ENCODE measurements at places on chromosomes 3 and 15.

DNA sequence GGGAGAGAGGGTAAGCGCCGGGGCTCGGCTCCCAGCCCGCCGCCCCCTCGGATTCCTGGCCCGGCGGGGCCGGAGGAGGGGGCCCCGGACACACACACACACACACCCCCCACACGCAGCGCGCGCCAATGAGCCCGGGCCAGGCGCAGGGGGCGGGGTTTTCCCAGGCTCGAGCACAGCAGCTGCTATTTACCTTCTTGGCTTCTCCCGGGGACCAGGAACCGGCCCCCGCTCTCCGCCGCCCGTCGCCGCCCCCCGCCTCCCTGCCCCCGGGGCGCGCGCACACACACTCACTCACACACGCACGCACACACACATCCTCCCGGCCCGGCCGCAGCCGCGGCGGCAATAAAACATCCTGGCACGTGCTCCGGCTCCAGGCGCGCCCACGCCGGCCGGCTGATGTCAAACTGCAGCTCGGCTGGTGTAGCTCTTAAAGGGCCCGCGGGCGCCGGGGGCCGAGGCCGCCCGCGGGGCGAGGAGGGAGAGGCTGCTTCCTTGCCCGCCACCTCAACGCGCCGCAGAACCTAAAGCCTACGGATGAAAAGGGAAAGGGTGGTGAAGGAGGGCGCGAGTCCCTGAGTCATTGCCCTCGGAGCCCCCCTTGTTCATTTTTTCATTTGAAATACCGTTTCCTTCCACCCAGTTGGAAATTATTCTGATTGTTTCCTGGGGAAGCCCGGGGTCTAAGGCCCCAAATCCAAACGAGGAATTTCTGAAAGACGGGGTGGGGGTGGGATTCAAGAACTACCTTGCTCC, 1.0 kb upstream of the HES1 start:
- peak; percentile 89 for DNase-seq

DNA sequence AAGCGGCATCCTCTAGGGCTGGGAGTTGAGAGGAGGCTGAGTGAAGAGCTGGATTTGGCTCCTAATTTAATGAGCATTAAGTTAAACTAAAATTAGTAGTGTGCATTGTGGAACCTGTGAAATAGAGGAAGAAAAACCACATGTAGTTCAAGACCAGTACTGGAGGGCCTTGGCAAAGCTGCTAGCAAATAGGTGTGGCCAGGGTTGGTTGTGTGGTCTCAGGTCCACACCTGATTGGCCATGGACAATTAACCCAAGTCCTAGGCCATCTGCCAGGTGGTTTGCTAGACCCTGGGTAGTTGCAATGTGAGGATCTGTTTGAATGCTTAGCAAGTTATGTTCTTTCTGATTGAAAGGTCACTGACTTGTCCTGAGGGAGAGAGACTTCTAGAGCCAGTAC, 275.5 kb downstream of the PDCD6IP start:
- no peak for DNase-seq

- DNase-seq, result no peak
These were observed 465.6 kb upstream of the ZNF385D start for GRCh38 chr3:22216601-22217000.

DNA sequence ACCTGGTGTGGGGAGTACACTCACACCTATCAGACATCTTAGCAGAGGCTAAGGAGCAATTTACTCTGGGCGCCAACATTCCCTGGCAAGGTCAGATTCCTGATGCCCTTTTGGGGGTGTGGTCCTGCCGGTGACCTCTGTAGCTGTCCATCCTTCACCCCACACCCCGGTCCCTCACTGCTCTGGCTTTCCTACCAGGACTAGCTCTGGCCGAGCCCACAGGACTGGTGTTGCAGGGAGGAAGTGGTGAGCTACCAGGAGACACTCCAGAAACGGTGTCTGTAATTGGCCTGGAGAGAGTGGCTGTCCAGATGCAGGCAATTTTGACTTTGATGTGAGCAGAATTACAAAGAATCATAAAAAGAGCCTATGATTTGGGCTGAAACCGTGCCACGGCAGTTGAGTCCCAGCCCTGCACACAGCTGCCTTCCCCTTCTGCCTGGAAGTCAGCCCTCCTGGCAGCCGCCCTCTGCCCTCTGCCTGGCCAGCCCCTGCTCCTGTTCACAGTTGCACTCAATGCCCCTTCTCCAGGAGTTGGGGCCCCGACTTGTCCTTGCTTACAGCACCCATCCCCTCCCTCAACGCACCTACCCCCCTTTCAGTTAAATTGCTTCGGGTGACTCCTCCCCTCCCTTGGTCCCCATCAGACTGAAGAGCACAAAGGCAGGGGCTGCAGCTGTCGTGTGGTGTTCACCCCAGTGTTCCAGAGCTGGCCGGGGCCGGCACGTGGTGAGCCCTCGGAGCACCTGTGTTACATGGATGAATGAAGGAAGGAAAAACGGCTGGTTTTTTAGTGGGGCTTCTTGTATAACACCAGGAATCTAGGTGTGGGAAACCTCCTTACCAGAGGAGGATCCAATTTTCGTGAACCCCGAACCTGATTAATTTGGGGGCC, 80.2 kb upstream of the TPM1 start:
- DNase-seq, result peak; percentile 39

DNA sequence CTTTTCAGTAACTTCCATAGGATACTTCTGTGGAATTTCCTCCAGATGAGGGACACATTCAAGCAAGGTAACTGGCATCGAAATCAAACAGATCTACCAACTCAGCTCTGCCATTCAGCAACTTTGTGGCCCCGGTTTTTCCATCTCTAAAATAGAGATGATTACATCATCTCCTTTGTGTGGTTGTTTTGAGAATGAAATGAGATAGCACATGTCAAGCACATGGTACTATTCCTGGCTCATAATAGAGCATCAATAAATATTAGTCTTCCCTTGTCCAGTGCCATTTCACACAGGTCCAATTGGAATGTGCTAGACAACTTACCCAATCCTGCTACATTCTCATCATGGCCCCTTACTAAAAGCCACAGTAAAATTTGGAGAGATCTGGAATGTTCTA, 24.2 kb upstream of the TM4SF4 start:
- no peak for DNase-seq

DNA sequence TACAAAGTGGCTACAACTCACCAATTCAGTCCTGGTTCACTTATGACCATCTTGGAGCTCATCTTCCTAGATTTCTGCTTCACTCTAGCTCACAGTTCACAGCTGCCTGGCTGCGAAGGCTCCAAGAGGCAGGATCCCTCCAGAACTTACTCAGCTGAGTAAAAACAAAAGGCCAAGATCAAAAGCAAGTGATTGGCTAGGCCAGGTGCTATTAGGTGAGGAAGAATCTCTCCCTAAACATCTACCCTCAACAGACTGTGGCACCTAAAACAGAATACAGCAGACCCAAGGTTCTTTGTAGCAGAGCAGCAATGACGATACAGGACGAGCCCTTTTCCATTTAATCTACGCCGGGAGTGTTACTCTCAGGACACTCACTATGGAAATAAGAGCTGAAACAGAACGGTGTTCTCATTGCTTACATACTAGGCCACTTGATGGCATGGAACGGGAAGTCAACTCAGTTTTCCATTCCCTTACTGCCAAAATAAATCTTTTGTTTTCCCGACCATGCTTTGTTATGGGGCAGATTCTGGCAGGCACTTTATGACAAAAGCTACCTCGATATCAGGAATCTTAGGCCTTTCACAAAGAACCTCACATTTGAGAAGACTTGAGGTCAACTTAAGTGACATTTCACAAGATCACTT, 901 bp downstream of the ICE2 start:
- DNase-seq, result peak; percentile 20

DNA sequence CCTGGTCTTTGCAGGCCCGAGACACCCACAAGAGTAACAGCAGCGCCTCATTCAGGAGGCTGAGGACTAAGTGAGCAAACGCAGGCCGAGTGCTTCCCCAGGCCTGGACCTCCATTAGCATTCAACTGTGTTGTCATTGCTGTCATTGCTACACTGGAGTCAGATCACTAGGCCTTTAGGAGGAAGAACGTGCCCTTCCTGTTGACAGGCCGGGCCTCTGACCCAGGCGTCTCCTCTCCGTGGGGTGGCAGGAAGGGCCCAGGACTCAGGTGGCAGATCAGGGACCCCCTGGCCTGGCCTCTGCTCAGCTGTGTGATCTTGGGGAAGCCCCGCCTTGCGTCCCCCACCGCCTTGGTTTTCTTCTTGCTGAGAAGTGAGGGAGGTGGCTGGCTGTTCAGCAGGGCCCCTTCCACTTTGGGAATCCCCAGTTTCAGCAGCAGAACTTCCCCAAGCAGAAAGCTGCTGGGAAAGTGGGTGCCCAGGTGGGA, 19.1 kb downstream of the ZDHHC19 start:
- no peak for DNase-seq

GRCh38 chr3:189684317-189684716, 53.1 kb downstream of the TP63 start:
- DNase-seq, result no peak

GRCh38 chr3:138241061-138241460, 54.0 kb downstream of the ARMC8 start:
- DNase-seq, result no peak

DNA sequence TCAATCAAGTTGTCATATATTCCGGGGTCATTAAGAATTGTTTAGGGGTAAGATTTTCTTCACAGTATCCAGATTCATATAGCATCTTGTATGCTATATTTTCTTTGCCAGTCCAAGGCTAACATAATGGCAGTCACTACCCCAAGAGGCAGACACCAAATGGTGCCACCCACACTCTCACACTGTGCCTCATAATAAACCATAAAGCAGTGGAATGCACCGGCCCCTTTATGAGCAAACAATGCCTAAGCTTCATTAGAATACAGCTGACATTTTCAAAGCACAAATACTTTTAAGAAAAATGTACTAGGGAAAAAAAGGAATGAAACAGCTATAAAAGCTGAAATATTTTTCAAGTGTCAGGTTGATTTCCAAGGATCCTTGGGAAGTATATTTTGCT, 121.6 kb downstream of the TFDP2 start:
- DNase-seq, result peak; percentile 17

DNA sequence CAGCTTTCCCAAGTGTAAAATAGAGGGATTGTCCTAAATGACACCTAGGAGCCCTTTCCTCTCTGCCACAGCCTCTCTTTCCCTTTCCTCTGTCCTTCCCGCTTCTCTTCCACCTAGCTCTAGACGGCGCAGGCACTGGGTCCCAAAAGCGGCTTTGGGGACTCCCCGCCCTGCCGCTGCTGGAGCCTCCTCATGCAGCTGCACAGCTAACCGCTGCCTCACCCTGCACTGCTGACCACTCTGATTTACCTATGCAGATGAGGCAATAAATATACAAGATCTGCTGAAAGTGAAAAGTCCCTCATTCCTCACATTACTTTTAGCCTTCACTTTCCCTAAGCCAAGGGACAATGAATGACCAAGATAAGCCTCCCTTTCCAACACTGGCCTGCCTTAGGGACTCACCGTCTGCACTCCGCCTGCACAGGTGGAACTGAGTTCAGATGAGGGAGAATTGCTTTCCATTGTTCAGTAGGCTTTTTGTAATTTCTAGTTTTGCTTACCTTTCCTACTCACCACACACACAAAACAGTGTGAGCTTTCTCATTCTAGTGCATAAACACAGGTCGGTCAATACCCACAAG, 197.5 kb upstream of the BCL6 start:
- no peak for DNase-seq

- DNase-seq, result no peak
These were observed 201.4 kb upstream of the CTNNB1 start for GRCh38 chr3:40997711-40998519.

- peak; percentile 85 for DNase-seq
These were observed 75.7 kb upstream of the SLC4A7 start for GRCh38 chr3:27559835-27560234.

DNA sequence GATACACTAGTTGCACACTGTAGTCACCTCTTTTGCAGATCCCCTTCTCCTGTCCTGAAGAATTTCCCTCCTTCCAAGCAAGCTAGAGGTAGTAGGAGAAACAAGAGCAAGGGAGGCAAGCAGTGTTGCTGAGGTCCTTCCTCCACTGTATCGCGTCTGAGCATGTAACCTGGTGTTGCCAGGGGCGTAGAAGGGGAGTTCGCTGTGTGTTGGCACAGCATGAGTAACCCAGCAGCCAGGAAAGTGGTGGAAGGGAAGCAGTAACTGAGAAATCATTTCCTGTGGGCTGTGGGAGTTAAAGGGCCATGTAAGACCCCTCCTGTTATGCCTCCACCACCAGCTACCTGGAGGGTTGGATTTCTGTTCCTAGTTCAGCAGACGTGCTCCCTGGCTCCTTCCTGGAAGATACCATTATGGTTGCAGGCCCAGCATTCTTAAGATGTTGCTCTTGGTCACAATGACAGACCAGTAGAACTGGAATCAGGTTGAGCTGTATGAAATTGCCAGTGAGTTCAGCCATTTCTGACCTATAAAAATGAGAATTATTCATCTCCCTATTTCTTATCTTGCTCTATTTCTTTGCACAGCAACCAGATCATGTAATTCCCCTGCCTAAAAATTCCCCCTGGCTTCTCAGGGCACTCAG, 215.3 kb upstream of the TOPAZ1 start:
- no peak for DNase-seq

- no peak for DNase-seq
These were observed 153.7 kb downstream of the TPRG1 start for GRCh38 chr3:189325454-189325853.

DNA sequence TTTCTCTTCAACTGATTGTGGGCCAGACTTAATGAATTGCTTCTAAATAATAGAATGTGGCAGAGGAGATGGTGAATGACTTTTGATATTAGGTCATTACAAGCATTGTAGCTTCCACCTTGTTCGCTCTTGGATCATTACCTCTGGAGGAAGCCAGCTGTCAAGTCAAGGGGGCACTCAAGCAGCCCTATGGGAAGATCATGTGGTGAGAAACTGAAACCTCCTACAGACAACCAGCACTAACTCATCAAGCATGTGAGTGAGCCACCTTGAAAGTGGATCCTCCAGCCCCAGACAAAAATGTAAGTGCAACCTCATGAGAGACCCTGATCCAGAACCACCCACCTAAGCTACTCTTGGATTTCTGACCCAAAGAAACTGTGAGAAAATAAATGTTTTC, 109.8 kb upstream of the TBC1D5 start:
- DNase-seq, result no peak

DNA sequence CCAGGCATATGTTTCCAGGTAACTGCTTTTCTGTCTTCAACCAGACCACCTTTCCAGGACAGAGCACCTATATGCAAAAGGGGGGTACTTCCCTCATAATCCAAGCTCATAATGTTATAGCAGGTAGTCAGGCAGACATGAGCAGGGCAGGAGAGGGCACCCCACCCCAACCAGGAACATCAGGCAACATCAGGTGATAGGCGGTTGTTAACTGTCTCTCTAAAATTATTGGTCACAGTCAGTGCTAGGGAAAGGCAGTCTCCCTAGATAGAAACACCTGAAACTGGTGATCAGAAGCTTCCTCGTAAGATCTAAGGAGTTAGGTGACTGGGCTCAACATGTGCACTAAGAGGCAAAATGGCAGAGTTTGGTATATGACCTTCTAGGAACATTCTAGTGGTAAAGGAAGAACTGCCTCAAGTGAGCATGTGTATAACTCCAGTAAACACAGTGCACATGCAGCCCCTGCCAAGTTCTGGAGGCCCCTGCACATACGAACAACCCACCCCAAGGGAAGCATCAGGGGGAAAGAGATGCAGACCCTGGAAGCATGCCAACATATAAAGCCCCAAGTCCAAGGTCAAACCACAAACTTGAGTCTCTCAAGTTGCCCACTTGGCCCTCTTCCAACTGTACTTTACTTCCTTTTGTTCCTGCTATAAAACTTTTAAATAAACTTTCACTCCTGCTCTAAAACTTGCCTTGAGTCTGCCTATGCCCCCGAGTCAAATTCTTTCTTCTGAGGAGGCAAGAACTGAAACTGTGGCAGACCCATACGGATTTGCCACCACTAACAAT, 270.9 kb downstream of the ULK4 start:
- DNase-seq, result no peak
